GM23248 (cell line): ENCODE measurements at places on chromosomes 6 and 20. TPM values are rescaled to one million over a fixed set of nuclear protein-coding genes. Genes with fewer than 3 reads are reported as not detected.

Gene TOX2
- total RNA-seq = 0.97 and 4.3 TPM in 2 replicates

- DNase-seq = peak; percentile 89
These were observed 157.9 kb downstream of the FOXC1 start for GRCh38 chr6:1767481-1768246.

- DNase-seq = peak; percentile 64
These were observed 44.3 kb downstream of the HDGFL1 start for GRCh38 chr6:22613695-22614094.

DNA sequence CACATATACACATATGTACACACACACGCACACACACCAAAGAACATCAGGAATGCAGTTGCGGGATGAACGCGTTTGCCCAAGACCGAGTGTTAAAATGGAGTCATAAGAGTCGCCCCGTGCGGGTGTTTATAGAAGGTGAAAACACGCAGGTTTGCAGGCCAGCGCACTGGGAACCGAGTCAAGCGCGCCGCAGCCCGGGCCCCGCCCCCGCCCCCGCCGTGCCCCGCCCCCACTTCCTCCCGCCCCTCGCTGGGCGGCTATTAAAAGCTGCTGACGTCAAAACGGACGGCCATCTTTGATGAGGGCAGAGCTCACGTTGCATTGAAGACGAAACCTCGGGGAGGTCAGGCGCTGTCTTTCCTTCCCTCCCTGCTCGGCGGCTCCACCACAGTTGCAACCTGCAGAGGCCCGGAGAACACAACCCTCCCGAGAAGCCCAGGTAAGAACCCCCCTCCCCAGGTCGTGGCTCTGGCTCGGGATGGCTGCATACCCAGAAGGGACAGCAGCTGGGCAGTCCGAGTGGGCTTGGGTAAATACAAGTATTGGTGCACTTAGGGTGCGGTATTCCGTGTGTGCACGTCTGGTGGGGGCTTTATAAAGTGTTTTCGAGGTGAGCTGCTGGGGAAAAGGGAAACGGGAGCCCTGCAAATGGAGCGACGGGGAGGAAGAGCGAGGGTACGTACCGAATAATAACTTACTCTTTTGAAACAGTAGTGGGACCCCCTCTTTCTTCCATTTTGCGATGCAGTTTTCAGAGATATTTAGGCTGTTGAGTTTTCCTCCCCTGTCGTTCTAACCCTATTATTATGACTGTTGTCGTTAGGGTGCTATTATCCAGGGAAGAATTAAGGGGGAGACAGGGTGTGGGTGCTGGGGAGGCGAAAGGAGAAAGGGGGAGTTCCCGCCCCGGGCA is at the start of gene SNAP25:
SNAP25 (plus strand) TSS at position 295 of the 916 bp plus-strand sequence. CDS start 56,662 bp downstream, outside the sequence.
- DNase-seq = peak; percentile 65
